ENCODE measurements at places on chromosomes 12 and 14.

GRCh38 chr12:6827982-6828780 is at the start of gene P3H3:
Gene P3H3 (plus strand): TSS chr12:6828407. CDS start chr12:6828441, 34 bp downstream.
- DNase-seq: no peak

GRCh38 chr12:24933694-24934407 is 15.1 kb downstream of the BCAT1 start:
- DNase-seq: no peak

DNA sequence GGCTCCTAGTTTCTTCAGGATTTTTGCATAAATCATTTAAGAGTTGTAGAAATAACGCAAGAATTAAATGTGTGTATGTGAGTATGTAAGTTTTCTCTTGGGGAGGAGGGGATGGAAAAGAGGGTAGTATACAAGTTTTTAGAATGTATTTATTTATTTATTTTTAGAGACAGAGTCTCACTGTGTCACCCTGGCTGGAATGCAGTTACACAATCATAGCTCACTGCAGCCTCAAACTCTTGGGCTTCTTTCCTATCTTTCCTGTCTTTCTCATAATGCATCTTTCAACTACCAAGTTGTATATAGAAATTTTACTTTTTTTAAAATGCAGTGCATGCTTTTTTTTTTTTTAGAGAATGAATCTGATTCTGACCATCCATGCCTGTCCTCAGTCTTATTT is 269.0 kb upstream of the GARIN2 start:
- no peak for DNase-seq

- DNase-seq: no peak
These were observed 693 bp upstream of the RIMKLB start for GRCh38 chr12:8697120-8697475.

- DNase-seq: no peak
These were observed 10.9 kb upstream of the TRPV4 start for GRCh38 chr12:109844091-109844490.

GRCh38 chr12:93636708-93637107 is 40.5 kb upstream of the CRADD start:
- no peak for DNase-seq

DNA sequence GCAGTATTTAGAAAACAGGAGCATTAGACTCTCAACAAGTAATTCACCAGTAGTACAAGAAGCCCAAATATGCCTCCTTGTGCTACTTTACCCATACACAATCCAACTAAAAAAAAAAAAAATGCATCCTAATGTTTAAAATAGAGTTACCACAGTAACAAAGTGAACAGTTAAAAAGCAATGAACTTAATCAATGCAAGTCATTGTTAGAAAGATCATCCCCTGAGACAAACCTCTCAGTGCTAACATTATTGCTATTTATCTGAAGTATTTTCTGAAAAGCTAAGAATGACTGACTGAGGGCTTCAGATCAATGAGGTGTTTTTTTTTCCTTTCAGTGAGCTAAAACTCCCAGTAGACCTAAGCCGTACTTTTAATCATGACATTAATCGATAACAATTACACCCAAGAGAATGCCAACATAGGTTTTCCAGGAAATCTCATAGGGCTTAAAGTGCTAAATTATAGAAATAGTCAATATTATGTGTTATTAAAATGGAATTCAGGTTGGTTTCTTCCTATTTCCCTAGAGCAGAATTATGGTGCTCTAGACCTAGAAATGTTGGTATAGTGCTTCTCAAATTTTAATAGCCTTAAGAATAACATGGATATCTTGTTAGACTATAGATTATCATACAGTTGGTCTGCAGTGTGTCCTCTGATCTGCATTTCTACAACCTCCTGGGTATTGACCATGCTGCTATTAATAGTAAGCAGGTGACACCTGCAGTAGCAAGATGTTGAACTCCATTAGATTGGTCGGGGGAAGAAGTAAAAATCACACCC is 123.0 kb downstream of the PRKD1 start:
- DNase-seq: no peak

DNA sequence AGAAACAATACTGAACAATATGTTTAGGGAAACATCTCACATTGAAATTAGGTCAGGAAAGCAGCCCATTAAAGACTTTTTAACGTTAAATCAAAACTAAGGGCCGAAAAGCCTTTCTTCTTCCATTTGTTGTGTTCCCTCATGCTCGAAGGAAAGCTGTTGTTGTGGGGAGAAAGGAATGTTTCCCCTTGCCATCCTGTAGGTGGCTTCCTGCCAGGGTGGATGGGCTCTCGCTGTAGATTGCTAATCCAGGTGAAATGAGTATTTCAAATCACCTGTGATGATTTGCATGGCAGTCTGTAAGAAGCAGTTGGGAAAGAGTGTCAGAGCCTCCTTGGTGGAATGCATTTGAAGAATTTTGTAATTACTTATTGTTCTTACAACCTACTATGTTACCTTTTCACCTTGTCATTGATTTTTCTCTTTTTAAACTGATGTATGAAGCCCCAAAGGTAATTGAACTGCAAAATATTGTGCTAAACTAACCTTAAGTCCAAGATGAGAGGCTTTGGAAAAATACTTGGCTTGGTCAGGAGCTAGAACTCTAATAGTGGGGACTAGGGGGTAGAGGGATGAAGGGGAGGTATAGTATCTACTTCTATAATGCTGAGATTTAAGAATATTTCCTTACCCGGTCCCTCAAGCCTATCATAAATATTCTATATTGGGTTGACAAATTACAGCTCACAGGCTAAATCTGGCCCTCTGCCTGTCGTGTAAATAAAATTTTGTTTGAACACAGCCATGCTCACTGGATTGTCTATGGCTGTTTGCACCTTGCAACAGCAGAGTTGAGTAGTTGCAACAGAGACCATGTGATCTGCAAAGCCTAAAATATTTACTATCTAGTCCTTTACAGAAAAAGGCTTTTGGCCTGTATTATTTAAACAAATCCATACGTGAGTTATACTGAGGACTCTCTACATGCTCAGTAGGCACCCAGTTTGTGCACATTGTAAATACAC is 7.7 kb upstream of the DCP1B start:
- no peak for DNase-seq

DNA sequence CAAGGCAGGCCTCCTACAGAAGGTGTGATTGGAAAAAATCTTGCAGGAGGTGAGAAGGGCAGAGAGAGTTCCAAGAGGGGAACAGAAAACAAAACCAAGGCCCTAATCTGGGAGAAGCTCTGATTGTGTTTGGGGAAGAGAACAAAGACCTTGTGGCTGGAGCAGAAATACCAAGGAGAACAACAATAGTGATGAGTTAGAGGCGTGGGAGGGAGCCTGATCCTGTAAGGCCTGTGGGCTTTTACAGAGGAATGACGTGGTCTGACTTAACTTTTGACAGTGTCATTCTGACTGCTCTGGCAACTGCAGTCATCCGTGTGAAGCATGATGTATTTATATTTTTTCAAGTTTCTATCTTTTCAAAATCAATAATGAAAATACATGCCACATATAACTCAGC is 200.6 kb downstream of the ANO4 start:
- DNase-seq: no peak

GRCh38 chr14:55834390-55834789 is 254.4 kb downstream of the KTN1 start:
- DNase-seq: no peak

GRCh38 chr12:1131811-1132224 is 140.8 kb downstream of the ERC1 start:
- no peak for DNase-seq

DNA sequence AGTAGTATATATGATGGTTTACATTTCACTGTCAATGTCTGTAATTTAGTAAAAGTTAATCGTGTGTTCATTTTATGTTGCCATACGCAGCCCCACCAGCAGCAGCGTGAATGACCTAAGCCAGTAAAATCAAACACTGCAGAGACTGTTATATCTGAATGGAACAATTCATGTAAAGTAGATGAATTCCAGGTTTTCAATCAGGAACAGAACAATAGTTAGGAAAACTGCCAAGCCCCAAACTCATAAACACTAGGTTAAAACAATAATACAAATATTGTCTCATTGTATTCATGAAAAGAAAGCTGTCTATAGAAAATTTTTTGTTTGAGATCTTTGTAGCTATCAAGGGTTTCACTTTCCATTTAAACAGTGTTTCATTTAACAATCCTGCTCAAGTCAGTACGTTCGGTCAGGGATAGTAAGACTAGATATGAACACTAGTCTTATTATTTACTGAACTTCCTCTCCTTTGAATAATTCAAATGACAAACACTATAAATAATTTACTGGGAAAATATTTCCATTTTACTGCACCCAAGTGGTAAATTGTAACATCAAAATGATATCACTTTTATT is 256.8 kb upstream of the FLRT2 start:
- DNase-seq: no peak

DNA sequence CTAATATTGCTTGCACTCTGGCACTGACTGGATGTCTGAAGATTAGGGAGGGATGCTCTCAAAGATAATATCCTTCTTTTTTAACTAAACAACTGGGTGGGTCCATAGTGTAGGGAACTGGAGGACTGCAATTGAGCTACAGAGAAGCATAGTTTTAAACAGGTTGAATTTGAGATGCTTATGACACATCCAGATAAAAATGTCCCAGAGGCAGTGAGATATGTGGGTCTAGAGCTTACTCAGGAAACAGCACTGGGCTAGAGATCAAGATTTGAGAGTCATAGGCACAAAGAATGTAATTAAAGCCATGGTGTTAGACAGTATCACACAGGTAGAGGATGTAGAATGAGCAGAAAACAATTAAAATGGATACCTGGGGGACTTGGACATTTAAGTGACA is 198.4 kb downstream of the NELL2 start:
- DNase-seq: no peak

DNA sequence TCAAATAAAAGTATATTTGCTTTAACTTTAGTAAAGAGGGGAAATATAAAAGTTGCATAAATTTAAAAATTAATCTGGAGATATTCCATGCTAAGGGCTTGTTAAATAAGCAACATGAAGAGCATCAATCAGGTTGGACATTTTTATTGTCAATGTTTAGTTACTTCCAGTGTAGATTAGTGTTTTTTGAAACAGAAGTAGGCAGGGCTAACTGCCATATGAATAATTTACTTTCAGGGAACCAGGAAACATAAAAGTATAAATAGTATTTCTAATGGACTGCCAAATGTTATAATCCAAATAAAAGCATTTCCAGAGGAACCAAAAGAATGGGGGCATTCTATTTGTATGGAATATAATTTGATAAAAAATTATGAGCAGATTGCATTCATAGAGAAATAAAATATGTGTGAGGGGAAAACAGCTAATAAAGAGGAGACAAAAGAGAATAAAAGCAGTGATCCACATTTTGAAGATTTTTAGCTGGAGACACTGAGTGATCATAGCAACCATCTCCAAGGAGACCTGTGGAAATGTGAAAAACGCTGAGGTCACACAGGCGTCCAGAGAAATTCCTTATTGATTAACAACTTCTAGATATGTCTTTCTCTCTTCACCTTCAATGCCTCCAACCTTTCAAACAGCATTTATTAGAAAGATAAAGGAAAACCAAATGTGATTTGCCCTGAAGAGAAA is 70.8 kb downstream of the SRGAP1 start:
- no peak for DNase-seq

DNA sequence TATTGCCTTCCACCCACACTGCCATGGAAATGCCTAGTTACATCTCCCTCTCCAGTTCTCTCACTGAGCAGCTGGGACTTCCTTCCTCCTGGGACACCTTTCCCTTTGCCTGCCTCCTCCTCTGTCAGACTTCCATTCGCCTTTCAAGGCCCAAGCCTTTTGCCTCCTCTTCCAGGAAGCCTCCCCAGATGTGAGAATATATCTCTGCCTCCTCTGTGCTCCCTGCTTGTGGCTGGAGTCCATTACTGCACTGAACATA is 3.1 kb downstream of the IFI27L2 start:
- DNase-seq: no peak

DNA sequence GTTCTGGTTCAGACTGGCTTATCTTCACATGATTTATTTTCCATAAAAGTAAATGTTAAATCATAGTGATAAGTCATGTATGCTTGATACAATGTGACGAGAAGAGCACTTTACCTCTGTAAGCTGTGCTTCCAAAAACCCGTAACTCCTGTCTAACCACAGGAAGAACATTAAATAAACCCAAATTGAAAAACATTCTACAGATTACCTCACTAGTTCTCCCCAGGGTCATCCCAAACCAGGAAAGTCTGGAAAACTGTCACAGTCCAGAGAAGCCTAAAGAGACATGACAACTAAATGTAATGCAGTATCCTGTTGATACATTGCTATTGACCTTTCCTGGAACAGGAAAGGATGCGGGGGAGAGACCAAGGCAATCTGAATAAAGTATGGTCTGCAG is 32.5 kb upstream of the DUSP6 start:
- no peak for DNase-seq

DNA sequence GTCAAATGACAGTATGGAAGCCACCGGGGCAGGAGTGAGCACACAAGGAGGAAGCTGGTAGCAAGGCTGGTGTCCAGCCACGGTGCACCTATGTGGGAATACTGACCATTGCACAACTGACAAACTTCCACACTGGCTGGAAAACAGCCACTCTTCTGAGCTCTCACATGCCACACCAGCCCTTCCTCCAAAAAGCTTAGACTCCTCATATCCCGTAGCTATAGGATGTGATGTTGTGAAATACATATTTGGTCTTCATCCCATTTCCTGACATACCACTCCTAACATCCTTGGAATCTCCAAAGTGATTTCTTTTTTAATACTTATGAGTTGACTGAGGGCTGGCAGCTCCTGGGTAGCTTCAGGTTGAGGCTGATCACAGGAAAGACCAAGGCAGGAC is 103.6 kb downstream of the NTF3 start:
- DNase-seq: no peak

DNA sequence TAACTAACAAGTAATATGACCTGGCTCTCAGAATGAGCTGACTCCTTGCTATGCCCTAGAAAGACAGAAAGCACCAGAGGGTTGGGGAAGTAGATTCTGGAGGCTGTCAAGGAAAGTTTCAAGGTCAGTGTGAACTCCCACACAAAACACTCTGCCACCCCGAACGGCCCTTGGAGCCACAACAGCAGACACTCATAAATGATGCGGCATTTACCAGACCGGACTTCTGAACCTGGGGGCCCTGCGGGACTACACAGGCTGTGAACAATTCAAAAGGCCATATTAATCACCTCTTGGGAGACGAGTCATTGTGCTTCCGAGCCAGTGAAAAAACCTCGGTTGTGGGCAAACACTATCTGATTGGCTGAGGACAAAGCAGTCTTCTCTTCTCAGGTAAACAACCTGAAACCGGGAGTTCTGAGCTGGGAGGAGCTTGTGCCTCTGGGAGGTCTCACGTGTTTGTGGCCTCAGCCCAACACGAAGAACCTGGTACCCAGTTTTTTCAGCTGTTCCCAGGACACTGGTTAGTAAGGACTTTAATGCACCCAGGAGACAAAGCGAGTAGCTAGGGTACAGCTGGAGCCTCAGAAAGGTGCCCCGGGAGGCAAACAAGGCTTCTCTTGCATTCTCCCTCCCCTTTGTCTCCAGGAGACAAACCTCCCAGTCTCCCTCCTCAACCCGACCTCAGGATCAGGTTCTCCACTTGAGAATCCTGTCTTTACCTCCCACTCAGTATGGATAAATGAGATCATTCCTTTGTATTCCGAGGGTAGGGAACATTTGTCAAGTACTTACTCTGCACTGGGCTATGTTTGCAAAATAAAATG is 35.3 kb downstream of the VWF start:
- DNase-seq: no peak
